ENCODE measurements at places on chromosomes 12 and 14. TPM values are rescaled to one million over a fixed set of nuclear protein-coding genes. Genes with fewer than 3 reads are reported as not detected.

Gene TPH2
- not detected for total RNA-seq

Gene ANO4
- total RNA-seq: 1.7 TPM

Gene ESPL1
- 1.2 TPM for total RNA-seq

Gene NGB
- total RNA-seq: not detected

Gene PLEK2
- 0.62 TPM for total RNA-seq

Gene SERPINA4
- total RNA-seq: not detected

Gene RAPGEF3
- total RNA-seq: 73.4 TPM

Gene TNS2
- total RNA-seq: 265 TPM

Gene AGAP2
- 4.0 TPM for total RNA-seq

DNA sequence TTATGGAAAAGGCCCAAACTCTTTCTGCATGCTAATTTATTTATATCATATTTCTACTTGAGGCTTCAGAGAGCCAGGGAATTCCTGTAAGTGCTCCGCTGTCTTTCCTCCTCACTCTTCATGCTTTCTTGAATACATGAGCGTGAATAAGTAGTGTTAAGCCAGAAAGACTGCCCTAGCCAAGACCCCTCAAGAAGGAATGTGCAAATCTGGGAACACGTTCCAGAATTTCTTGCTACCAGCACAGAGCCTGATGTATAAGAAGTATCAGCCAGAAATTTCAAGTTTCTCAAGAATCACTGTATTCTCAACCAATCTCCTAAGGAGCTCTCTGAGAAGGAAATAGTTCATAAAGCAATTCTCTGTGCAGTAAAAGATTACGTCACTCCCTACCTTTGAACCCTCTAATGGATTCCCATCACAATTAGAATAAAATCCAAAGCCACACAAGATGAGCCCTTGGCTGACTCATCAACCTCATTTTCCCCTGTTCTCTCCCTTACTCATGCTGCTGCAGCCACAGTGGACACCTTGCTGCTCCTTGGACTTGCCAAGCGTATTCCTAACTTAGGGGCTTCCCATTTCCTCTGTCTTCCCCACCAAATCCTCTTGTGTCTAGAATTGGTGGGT, 6.9 kb upstream of the TSPAN8 start:
- no peak for DNase-seq

DNA sequence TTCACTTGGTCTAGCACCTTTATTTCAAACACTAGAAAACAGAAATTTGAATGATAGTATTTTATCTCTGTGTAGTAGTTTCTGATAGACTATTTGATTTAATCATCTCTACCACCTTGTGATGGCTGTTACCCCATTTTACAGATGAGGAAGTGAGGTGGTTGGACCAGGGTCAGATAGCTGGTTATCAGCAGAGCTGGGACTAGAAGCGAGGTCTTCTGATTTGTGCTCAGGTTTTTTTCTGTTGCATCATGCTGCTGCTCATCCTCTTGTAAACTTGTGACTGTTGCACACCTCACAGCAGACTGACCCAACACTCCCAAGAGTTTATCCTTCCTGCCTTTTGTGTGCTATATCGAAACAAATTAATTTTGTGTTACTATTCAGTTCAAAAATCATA, 10.1 kb upstream of the MANSC4 start:
- DNase-seq: no peak

DNA sequence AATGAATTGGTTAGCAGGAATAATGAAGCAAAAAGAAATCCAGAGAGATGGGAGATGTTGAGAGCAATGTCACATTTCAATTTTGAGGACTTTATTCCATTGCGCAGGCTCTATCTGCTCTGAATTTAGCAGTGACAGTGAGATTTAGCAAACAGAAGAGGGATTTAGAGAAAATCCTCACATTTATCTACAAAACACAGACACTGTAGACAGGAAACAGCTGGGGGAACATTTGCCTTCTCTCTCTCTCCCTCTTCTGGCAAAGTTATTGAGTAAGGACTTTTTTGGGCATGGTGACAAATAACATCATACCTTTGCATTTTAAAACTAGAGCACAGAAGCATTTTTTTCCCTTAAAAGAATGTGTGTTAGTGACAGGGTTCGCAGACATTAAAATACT, at the start of gene IGF1:
Gene IGF1, minus strand, starts transcription at position 158 of the 400 bp plus-strand sequence. CDS start 182 bp downstream, outside the sequence.
- no peak for DNase-seq

DNA sequence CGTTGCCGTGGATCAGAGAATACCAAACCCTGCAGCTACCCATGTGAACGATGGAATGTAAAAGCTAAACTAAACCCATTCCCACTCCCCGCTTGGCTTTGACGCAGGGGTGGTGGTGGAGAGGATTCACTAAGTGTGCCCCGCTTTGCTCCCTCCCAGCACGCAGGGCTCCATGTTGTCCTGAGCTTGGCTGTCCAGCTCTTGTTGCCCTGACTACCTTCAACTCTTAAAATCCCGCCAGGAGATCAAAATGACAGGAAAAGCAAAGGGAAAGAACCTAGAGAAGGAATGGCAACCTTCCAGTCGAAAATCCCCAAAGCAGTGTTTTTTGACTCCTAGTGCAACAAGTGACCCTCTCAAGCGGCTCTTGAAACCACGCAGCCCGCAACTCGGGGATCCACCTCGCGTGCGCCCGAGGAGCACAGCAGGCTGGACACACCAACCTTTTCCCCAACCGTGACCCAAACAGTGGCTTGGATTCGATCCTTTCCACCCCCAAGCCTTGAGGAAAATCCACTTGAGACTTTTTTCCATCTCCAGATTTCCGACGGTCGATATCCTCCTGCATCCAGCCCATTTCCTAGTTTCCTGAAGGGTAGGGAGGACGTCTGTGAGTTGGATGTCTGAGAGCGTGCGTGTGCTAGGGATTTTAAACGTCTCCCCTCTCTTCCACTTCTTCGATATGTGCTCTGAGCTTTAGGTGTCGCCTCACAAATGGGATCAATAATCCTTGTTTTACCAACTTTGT, 1.4 kb downstream of the SYT10 start:
- DNase-seq: no peak

GRCh38 chr14:52080158-52080800, 11.4 kb upstream of the NID2 start:
- no peak for DNase-seq
